ENCODE measurements at places on chromosomes 4 and X. TPM values are rescaled to one million over a fixed set of nuclear protein-coding genes. Genes with fewer than 3 reads are reported as not detected.

GRCh38 chr4:74308215-74308614 lies at the start of gene EPGN:
EPGN (plus strand) TSS chr4:74308470; CDS start chr4:74308534, 64 bp downstream.
- no peak for DNase-seq

DNA sequence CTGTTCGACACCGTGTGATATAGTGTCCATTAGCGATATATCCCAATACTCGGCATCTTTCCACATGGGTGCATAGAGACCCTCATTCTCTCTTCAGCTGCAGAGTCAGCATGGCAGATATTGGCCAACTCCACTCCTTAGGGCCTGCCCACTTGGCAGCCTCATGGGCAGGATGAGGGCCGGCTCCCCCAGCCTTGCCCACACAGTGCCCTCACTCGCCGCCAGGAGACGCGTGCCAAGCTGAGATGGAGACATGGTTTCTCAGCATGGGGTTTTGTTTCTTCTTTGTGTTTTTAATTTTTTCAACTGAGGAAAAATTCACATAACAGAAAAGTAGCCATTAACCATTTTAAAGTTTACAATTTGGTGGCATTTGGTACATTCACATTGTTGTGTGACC lies 5.3 kb upstream of the PLXNA3 start:
- no peak for DNase-seq

DNA sequence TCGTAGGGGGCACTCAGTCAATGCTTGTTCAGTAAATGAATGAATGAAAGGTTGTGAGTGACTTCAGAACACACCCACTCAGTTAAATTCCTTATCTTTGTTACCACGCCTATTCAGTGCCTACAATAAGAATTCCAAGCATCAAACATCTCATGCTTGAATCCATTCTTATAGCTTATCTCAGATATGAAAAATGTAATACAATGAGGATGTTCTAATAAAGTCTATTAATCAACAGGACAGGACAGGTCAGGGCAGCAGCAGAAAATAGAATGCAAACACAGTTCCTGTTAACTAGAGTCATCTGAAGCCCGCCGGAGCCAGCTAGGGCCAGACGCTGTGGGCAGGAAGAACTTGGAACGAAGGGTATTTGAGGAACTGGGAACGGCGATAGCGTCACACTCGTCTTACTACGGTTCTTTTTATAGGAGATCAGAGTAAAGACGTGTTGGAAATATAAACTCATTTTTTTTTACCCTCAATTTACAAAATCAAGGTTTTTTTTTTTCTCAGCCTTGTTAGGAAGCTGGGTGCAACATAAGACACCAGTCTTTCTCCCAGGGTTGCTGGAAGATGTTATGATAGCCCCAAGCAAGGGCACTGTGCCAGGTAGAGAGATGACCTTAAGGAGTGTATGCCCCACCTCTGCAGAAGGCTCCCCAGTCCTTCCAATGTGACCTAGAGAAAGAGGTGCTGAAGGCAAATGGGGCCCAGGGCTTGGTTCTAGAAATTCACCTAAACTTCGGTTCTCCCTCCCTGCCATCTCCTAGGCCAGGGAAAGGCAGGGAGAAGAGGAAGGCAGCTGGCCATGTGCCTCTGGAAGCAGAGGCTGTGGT lies 48.3 kb downstream of the SEL1L3 start:
- DNase-seq = no peak

- no peak for DNase-seq
Measured at GRCh38 chr4:14064984-14065383, 437.5 kb upstream of the BOD1L1 start.

The SPON2 gene
- 4.6 TPM for total RNA-seq

DNA sequence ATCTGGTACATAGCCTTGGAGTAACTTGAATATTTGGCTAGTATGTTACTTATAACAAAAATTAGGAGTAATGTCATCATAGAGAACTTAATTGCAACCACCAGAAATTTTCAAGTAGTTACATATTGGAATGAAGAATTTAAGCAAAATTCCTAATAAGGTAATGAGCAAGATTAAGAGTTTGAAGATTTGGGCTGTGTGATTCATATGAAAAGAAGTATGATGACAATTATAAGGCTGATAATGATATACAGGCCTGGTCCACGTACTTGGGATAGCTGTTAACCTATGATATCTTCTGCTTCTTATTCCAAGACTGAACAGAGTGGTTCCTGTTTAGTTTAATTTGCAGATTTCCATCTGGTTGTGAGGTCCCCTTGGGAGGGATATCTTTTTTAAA lies 463.9 kb downstream of the RAPGEF2 start:
- DNase-seq = no peak

- no peak for DNase-seq
Measured at GRCh38 chrX:137567682-137568232, 1.8 kb downstream of the ZIC3 start.

DNA sequence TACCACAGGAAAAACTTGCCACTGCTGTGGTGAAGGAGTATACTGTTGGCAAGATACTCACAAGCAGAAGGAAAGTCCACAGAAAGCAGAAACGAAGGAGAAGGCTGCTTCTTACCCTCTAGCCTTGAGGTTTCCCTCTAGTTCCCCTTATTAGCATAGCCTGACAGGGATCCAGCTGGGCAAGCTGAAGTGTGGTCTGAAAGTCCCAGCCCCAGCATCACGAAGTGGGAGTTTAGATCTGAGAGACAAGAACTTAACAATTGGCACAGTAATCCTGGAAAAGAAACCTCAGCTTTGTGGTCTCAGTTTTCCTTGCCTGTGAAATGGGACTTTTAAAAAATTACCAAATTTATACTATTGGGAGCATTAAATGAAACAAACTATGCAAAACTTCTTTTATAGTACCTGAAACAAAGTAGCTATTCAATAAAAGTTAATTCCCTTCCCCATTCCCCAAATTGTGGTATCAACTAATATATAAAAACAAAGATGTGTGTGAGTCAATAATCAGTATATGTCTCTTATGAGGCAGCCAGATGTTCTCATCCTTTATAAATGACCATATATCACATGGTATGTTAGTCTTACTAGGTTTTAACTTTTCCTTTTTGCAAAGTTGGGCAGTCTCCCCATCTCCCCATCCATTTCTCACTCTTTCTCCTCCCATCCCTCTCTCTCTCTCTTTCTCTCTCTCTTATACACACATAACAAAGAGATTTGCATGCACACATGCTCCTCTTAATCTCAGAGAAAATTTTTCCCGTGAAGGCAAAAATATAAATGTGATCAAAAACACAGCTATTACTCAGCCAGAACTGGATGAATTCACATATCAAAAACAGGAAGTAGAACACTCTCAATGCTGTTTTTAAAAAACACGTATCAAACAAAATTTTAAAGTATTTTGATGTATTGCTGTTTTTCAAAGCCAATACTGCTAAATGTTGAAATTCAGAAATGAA lies 57.8 kb downstream of the SCFD2 start:
- no peak for DNase-seq

DNA sequence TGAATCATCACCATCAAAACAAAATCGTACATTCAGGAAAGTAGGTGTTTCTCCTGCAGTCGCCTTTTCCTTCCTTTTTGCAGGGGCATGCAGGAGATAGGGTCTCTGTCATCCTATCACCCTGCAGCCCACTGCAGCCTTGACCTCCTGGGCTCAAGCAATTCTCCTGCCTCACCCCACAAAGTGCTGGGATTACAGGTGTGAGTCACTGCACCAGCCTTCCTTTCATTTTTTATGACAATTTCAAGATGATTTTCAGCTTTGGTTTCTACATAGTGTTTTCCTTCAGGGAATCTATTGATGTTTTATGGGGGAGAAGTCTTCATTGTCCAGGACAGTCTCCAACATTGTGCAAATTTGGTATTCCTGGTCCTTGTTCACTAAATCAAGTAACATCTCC lies 71.7 kb downstream of the USP38 start:
- no peak for DNase-seq

DNA sequence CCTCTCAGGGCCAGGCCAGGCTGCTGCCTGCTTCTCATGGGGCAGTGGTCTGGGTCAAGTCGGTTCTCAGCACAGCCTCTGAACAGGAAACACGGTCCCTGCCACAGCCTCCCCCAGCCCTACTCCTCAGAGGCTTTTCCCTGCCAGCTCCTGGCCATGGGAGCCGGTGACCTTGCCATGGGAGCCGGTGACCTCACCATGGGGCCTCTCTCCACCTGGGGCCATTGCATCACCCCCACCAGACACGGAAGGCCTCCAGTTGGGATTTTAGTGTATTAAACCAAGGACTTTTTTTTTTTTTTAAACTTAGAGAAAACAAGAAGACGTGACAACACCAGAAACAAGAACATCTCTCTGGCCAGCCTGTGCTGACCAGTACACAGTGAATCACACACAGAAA lies 25.6 kb downstream of the ETDB start:
- DNase-seq = no peak

- no peak for DNase-seq
Measured at GRCh38 chrX:139078761-139079280, 367.3 kb upstream of the FGF13 start.

DNA sequence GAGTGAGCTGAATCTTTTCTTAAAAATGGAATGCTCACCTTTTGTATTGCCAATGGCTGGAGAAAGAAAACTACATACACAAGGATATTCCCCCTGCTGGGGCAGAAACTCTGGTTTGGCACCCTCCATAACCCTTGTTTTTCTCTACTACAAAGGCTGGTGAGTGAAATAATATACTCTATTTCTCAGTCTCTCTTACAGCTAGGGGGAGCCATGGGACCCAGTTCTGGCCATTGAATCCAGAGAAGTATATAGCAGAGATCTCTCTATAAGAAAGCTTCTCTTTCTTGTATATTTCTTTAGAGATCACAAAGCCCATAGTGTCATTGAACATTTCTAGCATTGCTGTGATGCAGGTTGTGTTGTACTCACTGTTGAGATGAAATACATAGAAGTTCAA lies 49.8 kb downstream of the SMPX start:
- no peak for DNase-seq

The ZCCHC4 gene
- 6.8 TPM for total RNA-seq

- DNase-seq = no peak
Measured at GRCh38 chr4:127985989-127986388, 20.8 kb downstream of the ABHD18 start.

The IL21 gene
- total RNA-seq = not detected

DNA sequence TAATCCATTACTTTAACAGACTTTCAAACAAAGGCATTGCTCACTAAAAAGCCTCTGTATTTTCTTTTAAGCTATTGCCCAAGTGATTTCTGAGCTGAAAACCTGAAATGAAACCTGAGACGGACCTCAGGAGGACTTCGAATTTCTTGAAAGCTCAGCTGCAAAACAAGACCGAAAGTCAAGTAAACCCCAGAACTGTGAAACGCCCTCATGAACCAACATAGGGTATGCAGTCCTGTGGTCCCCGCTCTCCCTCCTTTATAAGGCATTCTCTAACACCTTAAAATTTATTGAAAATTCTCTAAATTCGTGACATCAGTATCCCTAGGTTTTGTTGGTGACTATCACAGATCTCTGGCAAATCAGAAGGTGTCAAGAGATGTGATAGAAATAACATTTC lies 91.8 kb downstream of the SHISA3 start:
- DNase-seq = no peak

GRCh38 chr4:55979562-55979961 lies 30.8 kb downstream of the CEP135 start:
- DNase-seq = no peak

GRCh38 chr4:15396157-15396800 lies 31.6 kb upstream of the C1QTNF7 start:
- no peak for DNase-seq

GRCh38 chr4:36332782-36333131 lies 51.3 kb downstream of the DTHD1 start:
- DNase-seq = no peak

- DNase-seq = no peak
Measured at GRCh38 chrX:38610849-38611248, 49.5 kb downstream of the TSPAN7 start.

GRCh38 chr4:102862747-102863146 lies 6.0 kb upstream of the CISD2 start:
- DNase-seq = no peak

The ARSJ gene
- total RNA-seq = 66.1 TPM

GRCh38 chr4:71680706-71681105 lies 103.2 kb downstream of the GC start:
- no peak for DNase-seq

DNA sequence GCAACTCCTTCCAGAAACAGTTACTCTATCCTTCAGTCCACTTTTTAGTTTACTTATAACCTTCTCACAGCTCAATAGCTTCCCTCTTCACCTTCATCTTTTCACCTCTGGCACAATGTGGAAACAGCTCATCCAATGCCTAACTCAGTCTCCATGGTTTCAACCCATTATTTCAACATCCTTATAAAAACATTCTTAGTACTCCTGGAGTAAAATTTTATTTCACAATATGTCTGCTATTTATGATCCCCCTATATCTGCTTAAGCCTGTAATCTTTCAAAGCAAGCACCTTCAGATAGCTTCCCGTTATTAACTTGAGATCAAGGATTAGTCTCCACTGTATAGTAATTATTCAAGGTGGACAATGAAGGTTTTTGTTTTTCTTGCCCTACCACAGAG lies 156.3 kb downstream of the GASK1B start:
- DNase-seq = no peak

GRCh38 chrX:2913118-2913517 lies 16.0 kb downstream of the ARSD start:
- DNase-seq = no peak

DNA sequence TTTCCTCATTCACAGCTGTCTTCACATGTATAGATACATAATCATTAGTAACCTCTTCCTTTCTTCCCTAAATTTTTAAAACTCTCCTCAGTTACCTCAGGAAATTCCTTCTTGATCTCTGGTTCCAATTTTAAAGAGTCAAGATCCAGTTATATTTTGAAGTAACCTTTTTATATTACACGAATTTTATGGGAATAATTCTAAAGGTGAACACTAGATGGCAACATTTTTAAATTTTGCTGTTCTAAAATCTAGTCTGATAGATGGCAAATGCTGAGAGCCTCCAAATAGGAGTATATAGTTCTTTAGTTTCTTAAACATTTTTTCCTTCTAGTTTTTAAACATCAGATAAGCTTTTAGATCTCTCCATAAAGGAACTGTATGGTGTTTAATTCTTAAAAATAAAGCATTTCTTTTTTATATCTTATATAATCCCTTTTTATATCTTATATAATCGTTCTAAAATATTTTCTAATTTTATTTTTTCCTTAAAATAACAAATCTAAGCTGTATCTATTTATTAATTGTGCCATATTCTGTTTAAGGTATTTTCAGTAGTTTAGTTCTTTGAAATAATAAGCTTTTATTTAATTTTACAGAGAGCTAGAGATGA lies 37.9 kb upstream of the PAPSS1 start:
- no peak for DNase-seq

The TSPAN7 gene
- 13.5 TPM for total RNA-seq

GRCh38 chr4:123325241-123325681 lies 71.3 kb upstream of the SPRY1 start:
- no peak for DNase-seq

GRCh38 chr4:20418861-20419451 lies 167.3 kb downstream of the SLIT2 start:
- DNase-seq = peak; percentile 52

- no peak for DNase-seq
Measured at GRCh38 chr4:124874172-124874450, 161.6 kb upstream of the ANKRD50 start.

The BRS3 gene
- total RNA-seq = not detected

- DNase-seq = no peak
Measured at GRCh38 chr4:172887959-172888358, 280.7 kb upstream of the GALNT7 start.

Data from glomerular endothelial cell (primary cell).